ENCODE measurements at places on chromosomes 1 and 21.

GRCh38 chr21:32423320-32424190, 11.0 kb downstream of the EVA1C start:
- DNase-seq: no peak

GRCh38 chr1:227328405-227329019, 10.2 kb upstream of the CDC42BPA start:
- no peak for DNase-seq

DNA sequence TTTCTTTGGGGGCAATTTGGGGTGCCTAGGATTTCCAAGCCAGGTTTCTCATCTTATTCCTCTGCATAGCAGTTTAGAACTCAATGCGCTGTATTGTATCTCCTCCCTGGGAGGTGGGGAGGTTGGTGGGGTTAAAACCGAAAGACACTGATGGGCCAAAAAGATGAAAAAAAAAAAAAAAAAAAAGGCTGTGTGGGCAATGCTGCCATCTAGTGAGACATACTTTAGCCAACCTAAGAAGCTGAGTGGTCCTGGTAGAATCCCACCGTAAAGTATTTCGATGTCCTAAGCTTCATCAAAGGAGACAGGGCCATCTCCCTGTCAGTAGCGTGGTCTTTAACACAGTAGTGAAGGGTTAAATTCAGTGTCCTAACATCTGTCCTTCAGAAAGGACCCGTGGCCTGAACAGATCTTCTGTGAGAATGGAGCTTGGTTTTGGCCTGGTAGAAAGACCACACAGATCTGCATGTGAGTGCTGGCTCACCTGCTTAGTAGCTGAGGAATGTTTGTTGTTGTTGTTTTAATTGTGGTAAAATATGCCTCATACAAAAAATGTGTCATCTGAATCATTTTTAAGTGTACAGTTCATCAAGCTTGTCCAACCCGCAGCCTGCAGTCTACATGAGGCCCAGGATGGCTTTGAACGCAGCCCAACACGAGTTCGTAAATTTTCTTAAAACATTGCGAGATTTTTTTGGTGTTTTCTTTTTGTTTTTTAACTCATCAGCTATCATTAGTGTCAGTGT, 226.2 kb downstream of the KIF26B start:
- DNase-seq: no peak

GRCh38 chr1:10874351-10874750, 77.9 kb upstream of the CASZ1 start:
- DNase-seq: no peak

Data from NCI-H2081 treated with DMSO at 0.1 percent for 48 hours (cell line).